NCI-H1092 treated with DMSO at 0.1 percent for 48 hours (cell line): ENCODE measurements at places on chromosomes 13 and 19.

- no peak for DNase-seq
Measured at GRCh38 chr13:31499274-31499673, 240.1 kb upstream of the RXFP2 start.

DNA sequence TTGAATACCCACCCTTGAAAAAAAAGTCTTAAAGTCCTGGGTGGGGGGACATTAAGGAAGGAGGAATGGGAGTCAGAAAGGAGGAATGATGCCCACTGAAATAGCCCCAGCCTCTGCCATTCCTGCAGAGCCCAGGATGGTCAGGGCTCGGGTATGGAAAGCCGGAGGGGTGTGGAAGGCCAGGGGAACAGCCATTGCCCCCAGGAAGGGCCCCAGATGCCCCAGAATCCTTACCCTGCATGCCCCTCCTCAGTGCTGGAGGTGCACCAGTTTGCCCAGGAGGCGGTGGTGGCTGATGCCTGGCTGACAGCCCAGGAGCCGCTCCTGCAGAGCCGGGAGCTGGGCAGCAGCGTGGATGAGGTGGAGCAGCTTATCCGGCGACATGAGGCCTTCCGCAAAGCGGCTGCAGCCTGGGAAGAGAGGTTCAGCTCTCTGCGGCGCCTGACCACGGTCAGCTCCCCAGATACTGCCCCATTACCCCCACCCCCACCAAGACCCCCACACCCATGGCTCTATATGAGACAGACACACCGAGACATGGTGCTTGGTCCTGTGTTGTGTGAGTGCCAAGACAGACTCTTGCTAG, 10.7 kb upstream of the SHKBP1 start:
- DNase-seq = no peak

GRCh38 chr13:102830646-102831045, 15.2 kb upstream of the ERCC5 start:
- DNase-seq = no peak

DNA sequence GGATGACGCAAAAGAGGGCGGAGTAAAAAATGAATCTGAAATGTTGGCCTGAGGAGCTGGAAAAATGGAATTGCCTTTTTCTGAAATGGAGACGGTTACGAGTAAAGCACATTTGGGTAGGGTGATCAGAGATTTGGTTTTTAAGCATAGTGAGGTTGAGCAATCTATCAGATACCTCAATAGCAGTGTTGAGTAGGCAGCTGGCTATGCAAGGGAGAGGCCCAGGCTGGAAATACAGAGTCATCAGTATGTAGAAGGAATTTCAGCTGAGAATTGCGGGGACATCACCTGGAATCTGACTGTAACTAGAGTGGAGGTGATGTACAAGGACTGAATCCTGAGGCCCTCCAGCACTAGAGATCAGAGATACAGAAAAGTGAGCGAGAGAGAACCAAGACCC, 224.8 kb downstream of the LMO7 start:
- DNase-seq = no peak

DNA sequence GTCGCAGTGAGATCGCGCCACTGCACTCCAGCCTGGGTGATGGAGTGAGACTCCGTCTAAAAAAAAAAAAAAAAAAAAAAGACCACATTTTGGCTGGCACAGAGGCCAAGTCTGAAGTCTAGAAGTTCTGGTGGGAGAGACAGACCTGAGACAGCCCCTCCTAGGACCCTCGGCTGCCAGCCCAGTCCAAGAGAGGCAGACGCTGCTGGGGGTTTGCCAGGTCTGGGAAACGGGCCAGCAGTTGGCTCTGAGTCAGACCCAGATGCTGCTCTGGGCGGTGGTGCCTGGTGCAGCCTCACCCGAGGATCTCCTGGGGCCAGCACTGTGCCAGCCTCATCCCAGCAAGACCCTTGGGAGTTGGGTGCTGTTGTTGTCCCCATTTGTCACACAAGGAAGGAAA, 5.8 kb downstream of the FCHO1 start:
- peak; percentile 89 for DNase-seq

- no peak for DNase-seq
Measured at GRCh38 chr19:18379803-18380747, 5.9 kb upstream of the GDF15 start.

GRCh38 chr13:109919715-109920375, 133.5 kb upstream of the IRS2 start:
- no peak for DNase-seq

DNA sequence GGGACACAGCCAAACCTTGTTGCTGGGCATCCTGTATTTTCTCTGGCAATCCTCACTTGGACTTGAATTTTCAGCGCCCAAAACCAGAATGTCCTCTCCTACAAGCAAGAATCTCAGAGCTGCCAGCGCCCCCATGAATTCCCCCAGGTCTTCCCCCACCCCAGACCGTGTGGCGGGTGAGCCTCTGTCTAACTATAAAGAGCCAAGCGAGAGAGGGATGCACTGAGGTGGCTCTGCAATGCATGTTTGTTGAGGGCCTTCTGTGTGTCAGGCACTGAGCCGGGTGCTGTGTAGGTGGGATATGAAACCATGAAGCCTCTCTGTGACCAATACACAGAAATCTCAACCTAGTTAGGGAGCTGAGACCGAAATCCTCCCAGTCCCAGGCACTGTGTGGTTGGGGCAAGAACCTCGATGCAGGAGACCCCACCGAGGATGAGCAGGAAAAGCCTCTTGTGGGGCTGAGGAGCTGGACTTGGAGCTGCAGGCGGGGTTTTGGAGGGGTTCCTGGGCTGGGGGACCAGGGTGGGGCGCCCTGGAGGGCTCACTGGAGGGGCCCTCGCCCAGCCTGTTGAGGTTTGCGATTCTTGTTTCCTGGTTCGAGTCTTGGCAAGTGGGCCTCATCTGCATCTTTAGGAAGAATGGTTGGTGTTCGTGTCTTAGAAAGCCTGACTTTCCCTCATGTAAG, 12.4 kb upstream of the PROZ start:
- DNase-seq = no peak

GRCh38 chr13:29402166-29402636, 193.3 kb downstream of the SLC7A1 start:
- DNase-seq = no peak

DNA sequence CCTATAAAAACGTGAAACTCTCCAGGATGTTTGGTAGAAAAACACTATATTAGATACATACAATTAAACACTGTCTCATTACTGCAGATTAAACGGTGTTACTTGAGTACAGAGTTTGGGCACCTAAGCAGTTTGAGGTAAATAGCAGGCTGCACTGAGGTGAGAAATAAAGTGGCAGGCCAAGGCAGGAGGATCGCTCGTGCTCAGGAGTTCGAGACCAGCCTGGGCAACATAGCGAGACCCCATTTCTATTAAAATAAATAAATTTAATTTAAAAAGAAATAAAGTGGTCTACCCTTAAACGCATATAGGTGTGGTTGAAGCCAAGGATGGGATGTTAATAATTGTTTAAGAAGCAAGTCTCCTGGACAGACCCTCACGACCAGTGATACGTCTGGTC, 1.2 kb downstream of the PSPC1 start:
- no peak for DNase-seq

- DNase-seq = no peak
Measured at GRCh38 chr19:14683439-14683838, 6.4 kb upstream of the ZNF333 start.

DNA sequence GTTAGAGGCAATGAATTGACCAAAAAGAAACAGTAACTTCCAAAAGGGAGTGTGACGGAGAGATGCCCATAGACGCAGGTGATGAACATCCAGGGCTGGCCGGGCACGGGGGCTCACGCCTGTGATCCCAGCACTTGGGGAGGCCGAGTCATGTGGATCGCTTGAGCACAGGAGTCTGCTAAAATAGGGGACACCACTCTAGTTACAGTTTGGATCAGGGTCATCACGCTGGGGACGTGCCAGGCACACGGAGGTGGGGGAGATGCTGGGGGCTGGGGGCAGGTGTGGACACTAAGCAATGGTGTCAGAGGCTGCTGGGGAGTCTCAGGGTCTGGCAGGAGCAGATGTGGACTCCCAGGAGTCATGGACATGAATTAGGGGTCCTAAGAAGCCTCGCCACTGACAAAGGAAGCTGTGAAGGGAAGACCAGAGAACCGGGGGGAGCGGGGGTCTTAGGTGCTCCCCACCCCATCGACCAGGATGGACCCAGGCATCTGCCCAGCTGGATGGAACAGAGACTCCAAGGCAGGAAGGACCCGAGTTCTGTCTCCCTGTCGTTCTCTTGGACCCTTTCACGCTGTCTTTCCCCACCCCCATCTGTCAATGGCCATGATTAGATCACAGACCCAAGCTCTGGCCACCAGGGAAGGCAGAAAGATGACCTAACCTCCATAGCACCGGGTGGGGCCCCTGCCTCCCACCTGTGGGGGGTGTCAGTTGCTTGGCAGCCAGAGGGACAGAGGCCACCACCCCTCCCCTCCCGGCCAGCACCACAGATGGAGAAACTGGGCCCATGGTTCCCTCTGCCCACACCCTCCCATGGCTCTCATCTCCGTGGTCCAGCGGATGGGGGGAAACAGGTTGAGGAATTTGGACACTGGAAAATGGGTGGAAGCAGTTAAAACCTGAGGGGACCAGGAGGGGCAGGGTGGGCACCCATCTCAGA, 19.6 kb downstream of the CCDC8 start:
- no peak for DNase-seq

DNA sequence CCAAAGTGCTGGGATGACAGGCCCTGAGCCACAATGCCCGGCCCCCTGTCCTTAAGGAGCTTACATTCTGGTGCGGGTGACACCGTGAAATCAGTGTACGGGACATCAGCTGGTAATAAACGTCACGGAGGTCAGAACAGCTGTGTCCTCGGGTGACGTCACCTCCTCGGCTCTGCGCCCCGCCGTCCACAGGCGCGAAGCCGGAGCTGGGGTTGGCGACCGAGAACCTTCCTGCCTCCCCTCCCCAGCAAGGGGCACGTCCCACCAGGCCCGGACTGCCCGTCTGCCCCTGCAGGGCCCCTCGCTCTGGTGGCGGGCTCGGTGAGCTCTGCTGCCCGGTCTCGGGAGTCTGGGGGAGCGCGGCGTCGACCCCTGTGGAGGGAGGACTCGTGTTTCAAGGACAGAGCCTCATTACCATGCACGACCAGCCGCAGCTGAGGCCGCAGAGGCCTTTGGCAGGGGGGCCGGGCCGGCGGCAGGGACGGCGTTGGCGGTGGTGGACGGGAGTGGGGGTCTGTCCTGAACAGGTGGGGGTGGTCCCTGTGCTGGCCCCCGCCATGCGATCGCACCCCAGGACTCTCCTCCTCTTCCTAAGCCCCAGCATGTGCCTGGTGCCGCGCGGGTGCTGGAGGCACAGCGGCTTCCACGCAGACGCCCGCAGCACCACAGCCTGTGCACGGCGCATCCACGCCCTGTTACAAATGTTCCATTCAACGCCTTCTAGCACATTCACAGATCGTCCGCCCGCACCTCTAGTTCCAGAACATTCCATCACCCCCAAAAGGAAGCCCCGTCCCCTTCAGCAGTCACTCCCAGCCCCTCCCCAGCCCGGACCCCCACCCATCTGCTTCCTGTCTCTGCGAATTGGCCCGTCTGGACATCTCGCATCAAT, 5.4 kb downstream of the LINGO3 start:
- no peak for DNase-seq

DNA sequence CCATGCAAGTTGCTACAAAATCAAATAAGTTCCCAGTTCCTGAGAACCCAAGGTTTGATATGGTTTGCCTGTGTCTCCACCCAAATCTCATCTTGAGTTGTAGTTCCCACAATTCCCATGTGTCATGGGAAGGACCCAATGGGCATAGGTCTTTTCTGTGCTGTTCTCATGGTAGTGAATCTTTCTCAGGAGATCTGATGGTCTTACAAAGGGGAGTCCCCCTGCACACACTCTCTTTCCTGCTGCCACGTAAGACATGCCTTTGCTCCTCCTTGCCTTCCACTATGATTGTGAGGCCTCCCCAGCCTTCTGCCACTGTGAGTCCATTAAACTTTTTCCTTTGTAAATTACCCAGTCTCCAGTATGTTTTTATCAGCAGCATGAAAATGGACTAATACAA, 28.5 kb upstream of the TSHZ3 start:
- DNase-seq = no peak

GRCh38 chr19:35347171-35347929, at the start of gene FFAR1:
TSS of gene FFAR1 (plus strand) at chr19:35347902. CDS start at chr19:35351552, 3,650 bp downstream.
- no peak for DNase-seq

GRCh38 chr13:103031332-103031873, 34.8 kb downstream of the SLC10A2 start:
- DNase-seq = no peak

DNA sequence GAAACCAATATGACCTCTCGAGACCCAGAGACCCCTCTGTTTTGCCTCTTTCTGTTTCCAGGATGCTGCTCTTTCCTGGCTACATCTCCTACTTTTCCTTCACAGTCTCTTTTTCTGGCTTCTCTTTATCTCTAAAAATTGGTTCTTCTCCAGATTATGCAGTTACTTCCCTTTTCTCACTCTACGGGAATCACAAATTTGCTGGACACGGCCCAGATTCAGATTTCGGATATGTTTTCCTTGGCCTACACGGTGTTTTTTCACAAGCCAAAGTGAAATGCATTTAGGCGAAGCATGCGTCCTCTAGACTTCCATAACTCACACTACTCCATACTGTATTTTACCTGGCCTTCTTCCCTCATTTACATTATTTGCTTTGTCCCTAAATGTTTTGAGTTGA, 214.7 kb upstream of the MIR17HG start:
- DNase-seq = no peak

DNA sequence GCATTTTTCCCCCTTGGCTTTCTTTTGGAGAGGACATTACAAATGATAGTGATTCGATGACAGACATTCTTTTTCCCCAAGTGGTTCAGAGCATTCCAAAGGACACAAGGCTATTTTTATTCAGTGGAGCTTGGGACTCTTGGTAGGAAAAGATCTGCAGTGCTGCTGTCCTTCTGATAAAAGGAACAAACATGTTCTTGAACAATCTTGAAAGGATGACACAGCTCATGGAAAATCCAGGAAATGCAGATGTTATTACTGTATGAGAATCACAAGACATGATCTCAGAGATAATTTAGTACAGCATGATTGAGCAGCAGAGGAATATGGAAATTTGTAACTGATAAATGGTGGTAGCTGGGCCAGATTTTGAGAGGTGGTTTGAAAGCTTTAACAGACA, 96.2 kb upstream of the RFC3 start:
- DNase-seq = no peak

- DNase-seq = no peak
Measured at GRCh38 chr19:13619203-13619632, 112.9 kb upstream of the CACNA1A start.

GRCh38 chr19:19410553-19411550, 5.4 kb downstream of the GATAD2A start:
- no peak for DNase-seq

DNA sequence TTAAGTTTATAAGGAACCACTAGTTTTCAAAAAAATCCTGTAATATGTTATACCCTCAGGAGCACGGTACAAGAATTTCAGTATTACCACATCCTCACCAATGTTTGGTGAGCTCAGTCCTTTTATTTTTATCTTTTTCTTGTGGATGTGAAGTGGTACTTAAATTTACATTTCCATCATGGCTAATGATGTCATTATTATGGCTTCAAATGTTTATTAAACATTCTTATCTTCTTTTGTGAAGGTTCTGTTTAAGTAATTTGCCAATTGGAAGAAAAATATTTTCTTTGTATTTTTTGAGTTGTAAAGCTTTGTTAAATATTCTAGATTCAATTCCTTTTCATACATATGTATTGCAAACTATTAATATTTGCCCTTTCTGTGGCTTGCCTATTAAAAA, 291.0 kb downstream of the ENOX1 start:
- DNase-seq = no peak

- DNase-seq = no peak
Measured at GRCh38 chr19:33508941-33509614, 12.5 kb downstream of the PEPD start.
